Renal cortical epithelial cell (primary cell): ENCODE measurements at places on chromosomes 11 and 22.

GRCh38 chr11:94895971-94896370, 77.4 kb downstream of the CWC15 start:
- DNase-seq, result peak; percentile 86

GRCh38 chr11:8442301-8442700, 151.7 kb downstream of the STK33 start:
- no peak for DNase-seq

DNA sequence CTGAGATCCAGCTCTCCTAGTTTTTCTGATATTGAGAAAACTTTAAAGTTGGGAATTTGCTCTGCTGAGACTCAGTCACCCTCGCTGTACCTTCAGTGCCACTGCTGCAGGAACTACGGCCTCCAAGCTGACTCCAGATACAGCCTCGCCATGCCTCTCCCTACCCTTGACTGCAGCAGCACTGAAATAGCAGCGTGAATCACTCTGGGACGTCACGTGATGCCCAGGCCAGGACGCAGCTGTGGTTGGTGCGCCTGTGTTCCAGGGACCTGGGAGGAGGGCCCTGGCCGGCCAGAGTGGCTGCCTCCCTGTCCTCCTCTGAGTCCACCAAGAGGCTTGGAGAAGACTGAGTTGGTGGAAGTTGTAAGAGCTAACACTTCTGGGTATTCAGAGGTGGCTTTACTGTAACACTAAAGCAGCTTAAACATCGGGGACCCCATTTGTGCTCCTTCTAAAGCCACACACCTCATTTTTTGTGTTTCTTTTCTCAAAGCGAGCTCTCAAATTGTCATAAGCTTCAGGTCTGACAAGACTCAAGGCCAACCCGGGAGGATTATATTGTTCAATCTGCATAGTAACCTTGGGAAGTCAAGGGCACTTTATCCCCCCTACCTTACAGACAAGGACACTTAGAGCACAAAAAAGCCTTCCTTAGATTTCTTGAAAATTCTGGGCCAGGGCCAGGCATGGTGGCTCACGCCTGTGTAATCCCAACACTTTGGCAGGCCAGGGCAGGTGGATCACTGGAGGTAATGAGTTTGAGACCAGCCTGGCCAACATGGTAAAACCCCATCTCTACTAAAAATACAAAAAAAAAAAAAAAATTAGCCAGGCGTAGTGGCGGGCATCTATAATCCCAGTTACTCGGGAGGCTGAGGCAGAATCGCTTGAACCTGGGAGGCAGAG, 4.2 kb upstream of the STIP1 start:
- DNase-seq, result peak; percentile 89

DNA sequence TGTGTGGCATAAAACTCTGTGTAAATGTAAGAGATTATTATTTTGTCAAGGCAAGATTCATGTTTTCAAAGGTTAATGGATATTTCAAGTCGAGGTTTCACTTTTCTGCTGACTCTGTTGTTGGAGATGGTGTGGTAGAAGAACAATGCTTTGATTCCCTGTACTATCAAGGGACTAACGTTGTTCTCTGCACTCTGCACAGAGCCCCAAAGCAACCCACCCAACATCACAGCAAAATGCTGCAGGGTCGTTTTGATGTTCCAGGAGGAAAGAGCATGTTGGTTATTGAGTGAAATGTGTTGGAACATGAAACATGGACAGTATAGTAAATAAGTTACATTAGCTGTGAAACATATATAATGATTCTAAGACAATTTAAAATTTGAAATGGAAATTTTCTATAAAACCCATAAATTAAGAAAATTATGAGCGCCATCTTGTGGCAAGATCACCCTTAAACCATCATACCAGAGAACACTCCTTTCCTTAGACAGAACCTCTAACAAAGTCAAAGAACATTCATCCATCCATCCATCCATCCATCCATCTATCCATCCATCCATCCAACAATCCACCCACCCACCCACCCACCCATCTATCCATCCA, 164.4 kb upstream of the ZBED5 start:
- peak; percentile 13 for DNase-seq

DNA sequence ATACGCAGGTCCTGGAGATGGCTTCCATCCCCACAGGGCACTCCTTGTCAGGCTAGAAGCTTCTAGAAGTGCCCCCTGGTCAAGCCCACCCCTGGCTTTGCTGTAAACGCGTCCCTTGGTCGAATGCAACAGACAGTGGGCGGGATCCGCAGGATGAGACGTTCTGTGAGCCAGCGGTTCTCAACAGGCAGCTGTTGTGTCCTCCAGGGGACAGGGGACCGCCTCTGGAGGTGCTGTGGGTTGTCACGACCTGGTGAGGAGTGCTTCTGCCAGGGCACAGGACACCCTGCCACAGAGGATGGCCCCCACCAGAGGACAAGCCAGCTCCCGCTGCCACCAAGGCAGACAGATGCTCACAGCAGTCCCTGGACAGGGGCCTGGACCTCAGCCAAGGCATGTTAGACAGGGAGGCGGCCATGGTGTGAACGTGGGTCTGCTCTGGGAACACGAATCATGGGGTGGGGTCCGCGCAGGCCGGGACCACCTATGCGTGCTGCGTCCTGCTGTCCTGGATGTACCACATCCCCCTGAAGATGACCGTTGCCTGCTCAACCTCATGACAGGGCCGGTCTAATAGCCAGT, 11.7 kb downstream of the CRELD2 start:
- no peak for DNase-seq

DNA sequence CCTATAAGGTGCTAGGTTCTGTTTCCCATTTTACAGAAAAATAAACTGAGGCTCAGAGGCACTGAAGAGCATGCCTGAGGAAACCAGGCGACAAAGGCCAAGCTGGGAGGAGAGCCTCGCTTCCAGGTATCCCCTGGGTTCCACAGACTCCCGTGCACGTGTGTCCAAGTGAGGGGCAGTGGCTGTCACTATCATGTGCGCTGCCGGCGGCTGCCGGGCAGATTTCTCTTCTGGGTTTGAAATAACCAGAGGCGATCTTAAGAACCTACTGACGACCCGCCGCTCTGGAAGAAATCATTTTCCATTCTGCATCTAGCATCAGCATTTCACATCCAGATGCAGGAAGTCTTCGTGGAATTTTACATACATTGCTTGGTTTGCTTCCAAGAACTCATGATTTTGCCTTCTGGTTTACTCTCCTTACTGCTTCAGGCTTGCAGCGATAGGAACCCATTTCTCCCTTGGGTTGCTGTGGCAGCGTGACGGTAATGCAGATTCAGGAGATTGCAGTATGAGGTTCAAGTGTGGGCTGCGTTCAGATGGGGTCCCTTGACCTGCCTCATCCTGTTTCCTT, 28.6 kb downstream of the ARHGAP8 start:
- no peak for DNase-seq

GRCh38 chr11:61923166-61924063, 6.0 kb upstream of the RAB3IL1 start:
- no peak for DNase-seq

- no peak for DNase-seq
Observed at GRCh38 chr22:20063271-20064139, 16.5 kb upstream of the DGCR8 start.

DNA sequence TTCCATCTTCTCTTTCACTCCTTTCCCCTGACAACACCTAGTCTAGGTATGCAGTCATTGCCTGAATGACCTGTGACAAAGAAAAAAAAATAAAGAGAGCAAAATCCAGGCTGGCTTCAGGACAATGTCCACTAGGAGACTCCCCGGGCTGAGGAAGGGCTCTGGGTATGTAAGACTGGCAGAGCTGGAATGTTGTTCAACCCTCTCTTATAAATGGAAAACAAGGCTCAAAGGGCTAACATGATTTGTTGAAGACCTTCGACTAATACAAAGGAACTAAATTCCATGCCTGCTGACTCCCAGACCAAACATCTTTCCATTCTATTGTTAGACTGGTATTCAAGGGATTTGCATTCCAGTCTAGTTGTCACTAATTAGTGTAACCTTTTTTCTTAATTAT, 122.2 kb downstream of the ARL14EP start:
- DNase-seq, result peak; percentile 25

GRCh38 chr22:21726650-21727049, 8.9 kb downstream of the YPEL1 start:
- DNase-seq, result no peak

- no peak for DNase-seq
Observed at GRCh38 chr11:37755521-37755920, 1157.5 kb upstream of the RAG2 start.

DNA sequence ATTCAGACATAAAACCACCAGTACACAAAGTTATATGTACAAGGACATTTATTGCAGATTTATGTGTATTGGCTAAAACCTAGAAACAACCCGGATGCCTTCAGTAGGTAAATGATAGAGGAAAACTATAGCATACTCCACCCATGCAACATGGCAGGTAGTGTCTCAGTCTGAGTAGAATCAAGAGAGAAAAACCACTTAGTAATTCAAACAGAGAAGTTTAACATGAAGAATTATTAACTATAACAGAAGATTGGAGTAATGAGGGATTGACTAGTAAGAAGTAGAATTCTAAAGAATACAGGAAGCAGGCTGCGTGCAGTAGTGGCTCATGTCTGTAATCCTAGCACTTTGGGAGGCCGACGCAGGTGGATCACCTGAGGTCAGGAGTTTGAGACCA, 16.2 kb upstream of the SPTY2D1 start:
- no peak for DNase-seq

GRCh38 chr11:130166457-130166784, 6.8 kb downstream of the ST14 start:
- peak; percentile 99 for DNase-seq

DNA sequence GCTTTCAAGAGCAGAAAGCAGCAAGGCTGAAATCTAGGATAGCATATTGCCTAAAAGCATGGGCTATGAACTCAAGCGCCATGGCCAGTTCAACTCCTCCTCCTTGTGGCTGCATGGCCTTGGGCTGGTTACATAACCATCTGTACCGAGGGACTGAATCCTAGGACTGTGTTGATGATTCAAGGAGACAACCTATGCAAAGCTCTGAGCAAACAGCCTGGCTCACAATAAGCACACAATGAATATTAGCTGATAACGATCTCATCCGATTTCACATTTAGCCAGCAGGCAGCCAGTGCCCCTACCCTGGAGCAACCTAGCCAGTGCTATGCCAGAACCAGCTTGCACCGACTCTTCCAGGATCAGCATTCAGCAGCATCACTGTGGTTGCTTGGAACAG, 698.4 kb downstream of the TBC1D22A start:
- DNase-seq, result no peak

GRCh38 chr11:65786786-65787636, at the start of gene OVOL1:
Gene OVOL1, plus strand, starts transcription at chr11:65787063. Its CDS starts 311 bp downstream, at chr11:65787374.
- DNase-seq, result no peak

- no peak for DNase-seq
Observed at GRCh38 chr11:93244018-93244417, 46.2 kb upstream of the SLC36A4 start.

GRCh38 chr11:27319072-27319471, 43.9 kb downstream of the CCDC34 start:
- peak; percentile 93 for DNase-seq

DNA sequence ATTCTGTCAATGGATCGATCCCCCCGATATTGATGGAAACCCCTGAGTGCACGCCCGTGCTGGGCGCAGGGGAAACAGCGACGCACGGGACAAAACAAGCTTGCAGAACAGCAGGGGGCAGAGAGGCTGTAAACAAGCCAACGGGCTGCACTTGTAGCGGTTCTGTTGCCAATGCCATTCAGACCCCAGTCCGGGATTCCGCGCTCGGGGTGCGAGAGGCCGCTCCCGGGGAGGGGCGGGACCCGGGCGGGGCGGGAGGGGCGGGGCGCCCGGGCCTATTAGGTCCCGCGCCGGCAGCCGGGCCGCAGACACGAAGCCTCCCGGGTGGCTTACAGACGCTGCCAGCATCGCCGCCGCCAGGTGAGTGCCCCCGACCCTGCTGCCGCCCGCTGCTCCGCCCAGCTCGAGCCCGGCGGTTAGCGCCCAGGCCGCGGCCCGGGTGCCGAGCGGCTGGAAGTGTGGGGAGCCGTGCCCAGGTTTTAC, at the start of gene BIK:
Gene BIK, plus strand, starts transcription at position 307 of the 483 bp plus-strand sequence. CDS start 13,273 bp downstream, outside the sequence.
- peak; percentile 33 for DNase-seq

GRCh38 chr11:64854534-64855502, 10.4 kb upstream of the CDC42BPG start:
- DNase-seq, result peak; percentile 90

- no peak for DNase-seq
Observed at GRCh38 chr22:27778294-27779090, 23.1 kb downstream of the MN1 start.

DNA sequence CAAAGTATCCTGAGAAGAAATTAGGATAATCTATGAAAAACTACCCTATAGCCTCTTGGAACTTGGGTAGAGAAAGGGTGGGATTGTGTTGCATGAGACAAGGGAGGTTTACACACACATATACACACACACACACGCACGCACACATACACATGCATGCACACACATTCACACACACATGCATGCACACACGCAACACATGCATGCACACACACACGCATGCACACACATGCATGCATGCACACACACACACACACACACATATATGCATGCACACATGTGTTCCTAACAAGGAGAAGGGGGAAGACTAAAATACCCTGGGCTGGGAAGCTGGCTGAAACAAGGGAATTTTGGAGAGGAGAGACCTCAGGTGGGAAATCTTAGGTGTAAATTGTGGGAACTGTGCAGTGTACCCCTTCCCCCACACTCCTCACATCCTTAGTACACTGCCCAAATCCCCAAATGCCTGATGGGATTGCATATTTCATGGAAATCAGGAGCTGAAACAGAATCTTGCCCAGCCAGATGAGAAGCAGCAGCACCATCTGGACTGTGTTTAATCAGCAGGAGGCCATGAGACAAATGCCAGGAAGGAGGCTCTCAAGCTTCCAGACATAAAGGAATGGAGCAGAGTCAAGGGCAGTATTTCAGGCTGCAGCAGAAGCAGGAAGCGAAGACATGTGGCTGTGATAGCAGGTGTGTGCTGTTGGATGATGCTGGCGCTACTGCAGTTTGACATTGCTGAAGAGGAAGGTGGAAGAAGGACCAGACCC, 14.6 kb upstream of the POLD3 start:
- no peak for DNase-seq

- DNase-seq, result no peak
Observed at GRCh38 chr11:43833657-43834073, 47.0 kb upstream of the ALKBH3 start.

DNA sequence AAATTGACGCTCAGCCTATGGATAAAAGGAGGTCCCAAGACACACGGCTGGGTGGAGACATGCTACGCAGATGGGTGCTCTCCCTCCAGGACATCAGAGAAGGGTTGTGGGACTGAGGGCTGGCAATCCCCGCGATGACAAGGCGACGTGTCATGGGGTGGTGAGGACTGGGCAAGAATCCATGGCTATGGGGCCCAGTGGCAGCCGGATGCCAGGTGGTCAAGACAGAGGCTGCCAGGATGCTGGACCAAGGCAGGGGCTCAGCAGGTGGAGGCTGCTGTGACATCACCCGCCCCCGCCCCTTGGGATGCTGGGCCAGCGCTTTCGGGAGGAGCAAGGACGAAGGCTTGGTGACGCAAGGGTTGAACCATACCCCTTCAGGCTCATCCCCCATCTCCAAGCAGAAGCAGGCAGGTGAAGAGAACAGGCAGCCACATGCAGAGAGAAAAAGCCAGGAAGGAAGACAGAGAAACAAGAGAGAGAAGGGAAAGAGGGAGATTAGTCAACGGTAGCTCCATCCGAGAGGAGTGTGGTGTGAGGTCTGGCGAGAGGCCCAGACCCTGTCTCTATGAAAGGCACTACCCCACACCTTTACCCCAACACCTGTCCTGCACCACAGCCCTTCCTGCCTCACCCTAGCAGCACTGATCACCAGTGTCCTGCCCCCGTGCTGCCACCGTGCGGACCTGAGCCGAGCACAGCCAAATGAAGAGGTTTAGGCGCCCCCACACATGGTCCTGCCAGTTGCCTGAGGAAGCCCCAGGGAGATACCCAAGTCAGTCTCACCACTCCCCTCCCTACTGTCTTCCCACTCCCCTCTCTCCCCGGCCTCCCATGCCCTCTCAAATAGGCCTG, 24.1 kb upstream of the RASL10A start:
- no peak for DNase-seq

GRCh38 chr11:104728927-104729326, 169.3 kb downstream of the CASP12 start:
- no peak for DNase-seq
